ENCODE measurements at places on chromosomes 5 and 9.

DNA sequence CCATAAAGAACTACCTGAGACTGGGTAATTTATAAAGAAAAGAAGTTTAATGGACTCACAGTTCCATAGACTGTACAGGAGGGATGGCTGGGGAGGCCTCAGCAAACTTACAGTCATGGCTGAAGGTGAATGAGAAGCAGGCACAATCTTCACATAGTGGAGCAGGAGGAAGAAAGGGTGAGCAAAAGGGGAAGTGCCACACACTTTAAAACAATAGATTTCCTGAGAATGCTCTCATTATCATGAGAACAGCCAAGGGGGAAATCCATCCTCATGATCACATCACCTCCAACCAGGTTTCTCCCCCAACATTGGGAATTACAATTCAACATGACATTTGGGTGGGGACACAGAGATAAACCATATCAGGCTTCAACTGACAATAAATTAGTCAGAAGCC is 664.9 kb downstream of the TAF11L14 start:
- DNase-seq, result no peak

- DNase-seq, result no peak
These were observed 104.3 kb upstream of the PITX1 start for GRCh38 chr5:135138116-135138850.

GRCh38 chr5:39231705-39232525 is 12.6 kb upstream of the FYB1 start:
- DNase-seq, result peak; percentile 50

- no peak for DNase-seq
These were observed 214.7 kb downstream of the ICE1 start for GRCh38 chr5:5637173-5637572.

- DNase-seq, result no peak
These were observed 61.5 kb downstream of the TMEM167A start for GRCh38 chr5:83015676-83016075.

- no peak for DNase-seq
These were observed 1.9 kb downstream of the FRMD3 start for GRCh38 chr9:83536332-83536731.

DNA sequence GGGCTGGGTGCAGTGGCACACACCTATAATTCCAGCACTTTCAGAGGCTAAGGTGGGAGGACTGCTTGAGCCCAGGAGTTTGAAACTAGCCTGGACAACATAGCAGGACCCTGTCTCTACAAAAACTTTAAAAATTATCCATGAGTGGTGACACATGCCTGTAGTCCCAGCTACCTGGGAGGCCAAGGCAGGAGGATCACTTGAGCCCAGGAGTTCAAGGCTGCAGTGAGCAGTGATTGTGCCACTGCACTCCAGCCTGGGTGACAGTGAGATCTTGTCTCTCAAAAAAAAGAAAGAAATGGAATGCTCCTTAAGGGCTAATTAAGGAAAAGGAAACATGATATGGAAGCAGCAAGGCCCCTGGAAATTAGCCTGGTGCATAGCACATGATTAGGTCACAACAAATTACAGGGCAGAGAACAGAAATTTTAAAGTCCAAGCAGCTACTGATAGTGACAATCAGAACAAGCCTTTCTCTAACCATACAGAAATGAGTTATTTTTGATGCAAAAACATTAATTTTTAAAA is 19.5 kb downstream of the ANKH start:
- DNase-seq, result no peak

DNA sequence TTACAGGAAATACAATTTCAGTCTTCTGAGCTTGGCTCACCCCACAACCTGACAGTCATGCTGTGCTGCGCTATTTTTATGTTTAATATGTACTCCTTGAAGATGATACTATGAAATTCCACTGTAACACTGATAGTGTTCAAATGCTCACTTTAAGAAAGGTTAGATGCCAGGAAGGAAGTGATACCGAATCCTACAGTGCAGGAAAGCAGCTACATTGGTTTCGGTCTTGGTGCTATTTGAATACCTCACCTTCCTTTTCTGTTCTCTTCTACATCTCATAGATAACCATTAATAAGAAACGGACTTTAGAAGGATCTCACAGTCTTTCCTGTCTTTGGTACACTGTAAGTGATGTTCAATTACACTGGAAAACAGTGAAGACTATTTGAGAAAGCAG is 117.6 kb downstream of the SEMA5A start:
- DNase-seq, result no peak

DNA sequence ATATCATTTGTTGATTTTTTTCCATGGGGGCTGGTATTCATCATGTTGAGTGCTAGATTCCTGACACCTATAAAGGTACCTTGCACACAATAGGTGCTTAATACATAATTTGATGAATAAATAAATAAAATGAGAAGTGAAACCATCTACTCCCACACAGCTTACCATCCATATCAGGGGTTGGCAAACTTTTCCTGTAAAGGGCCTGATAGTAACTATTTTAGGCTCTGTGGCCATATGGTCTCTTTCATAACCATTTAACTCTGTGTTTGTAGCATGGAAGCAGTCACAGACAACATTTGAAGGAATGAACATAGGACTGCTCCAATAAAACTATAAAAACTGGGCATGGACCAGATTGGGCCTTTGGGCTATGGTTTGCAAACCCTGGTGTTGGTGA is 100.3 kb downstream of the GCNT1 start:
- no peak for DNase-seq

- DNase-seq, result no peak
These were observed 143.4 kb upstream of the CDH6 start for GRCh38 chr5:31049936-31050704.

- DNase-seq, result no peak
These were observed 54.4 kb upstream of the JMY start for GRCh38 chr5:79181419-79182022.

DNA sequence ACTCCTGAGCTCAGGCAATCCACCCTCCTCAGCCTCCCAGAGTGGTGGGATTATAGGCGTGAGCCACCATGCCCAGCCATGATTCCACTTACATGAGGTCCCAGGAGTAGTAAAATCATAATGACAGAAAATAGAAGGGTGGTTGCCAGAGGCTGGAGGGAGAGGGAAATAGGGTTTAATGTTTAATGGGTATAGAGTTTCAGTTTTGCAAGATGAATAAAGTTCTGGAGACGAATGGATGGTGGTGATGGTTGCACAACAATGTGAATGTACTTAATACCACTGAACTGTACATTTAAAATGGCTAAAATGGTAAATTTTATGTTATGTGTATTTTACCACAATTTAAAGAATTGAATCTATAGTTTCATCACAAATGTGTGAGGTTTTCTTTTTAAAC is 146.5 kb upstream of the ABCA1 start:
- no peak for DNase-seq

DNA sequence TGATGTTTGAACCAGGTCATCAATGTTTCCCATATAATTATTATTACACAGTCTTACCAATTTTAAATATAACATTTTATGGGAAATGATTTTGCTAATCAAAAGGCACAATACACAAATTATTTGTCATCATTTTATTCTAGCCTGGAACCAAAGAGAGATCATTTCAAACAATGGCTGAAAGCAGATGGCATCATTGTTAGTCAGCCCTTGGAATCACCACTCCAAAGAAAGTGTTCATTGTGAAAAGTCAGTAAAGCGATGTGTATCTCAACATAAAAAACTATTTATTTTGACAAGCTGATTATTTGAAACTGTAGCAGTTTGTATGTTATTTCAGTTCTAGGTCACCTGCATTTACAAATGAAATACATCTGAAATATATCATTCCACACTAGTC is 1068.7 kb downstream of the CDH12 start:
- DNase-seq, result no peak

DNA sequence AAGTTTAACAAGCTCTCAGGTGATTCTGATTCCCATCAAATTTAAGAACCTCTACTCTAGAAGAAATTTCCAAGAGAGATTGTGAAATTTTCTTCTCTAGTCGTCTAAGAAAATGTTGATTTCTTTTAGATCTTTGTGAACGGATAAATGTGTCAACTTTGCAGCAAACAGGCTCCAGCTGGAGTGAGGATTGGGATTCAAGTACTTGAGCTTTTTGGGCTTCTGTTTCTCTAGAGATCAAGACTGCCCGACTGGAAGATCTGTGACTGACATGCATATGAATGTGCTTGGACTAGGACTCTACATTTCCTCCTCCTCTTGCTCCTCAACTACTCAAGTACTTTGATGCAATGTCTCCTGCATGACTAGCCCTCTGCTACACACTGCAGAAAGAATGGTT is 388.3 kb downstream of the TMEM38B start:
- DNase-seq, result no peak

GRCh38 chr9:18976221-18976708 is 56.7 kb downstream of the SAXO1 start:
- DNase-seq, result no peak

All from HS-5 (cell line).